ENCODE measurements at places on chromosomes 5 and 9.

DNA sequence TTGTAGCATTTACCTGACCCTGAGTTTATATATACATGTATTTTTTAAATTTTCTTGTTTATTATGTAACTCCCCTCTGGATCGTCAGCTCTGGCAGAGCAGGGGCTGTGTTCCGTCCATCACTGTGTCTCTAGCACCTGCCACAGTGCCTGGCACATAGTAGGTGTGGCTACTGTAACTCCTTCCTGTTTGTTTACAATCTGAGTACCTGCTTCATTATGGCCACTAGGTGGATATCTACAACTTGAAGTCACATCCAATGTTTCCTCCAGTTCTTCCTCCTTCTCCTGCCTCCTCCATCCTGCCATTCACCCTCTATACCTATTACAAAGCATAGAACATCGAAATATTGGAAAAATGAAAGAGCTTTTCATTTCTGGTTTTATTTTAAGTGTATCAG lies 14.2 kb upstream of the PPP1R2B start:
- no peak for DNase-seq

GRCh38 chr5:91361055-91361701 lies 21.9 kb downstream of the ARRDC3 start:
- no peak for DNase-seq

DNA sequence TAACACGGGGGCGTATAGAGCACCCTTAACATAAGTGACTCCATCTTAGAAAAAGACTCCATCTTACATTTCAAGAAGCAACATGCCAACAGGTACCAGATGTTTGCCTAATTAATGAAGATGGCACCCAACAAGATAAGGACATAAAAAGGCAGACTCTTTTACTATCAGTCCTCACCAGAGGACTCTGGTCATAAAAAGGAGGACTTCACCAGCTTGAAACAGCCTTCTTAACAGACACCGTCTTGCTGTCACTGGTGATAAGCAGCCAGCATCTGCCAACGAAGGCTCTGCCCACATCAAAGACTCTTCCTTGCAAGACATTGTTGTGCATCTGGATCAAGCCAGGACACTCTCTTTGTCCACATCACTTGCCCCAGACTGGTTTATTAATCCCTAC lies 80.3 kb downstream of the S1PR3 start:
- no peak for DNase-seq

GRCh38 chr9:89366711-89367110 lies 48.4 kb downstream of the SECISBP2 start:
- DNase-seq: no peak

DNA sequence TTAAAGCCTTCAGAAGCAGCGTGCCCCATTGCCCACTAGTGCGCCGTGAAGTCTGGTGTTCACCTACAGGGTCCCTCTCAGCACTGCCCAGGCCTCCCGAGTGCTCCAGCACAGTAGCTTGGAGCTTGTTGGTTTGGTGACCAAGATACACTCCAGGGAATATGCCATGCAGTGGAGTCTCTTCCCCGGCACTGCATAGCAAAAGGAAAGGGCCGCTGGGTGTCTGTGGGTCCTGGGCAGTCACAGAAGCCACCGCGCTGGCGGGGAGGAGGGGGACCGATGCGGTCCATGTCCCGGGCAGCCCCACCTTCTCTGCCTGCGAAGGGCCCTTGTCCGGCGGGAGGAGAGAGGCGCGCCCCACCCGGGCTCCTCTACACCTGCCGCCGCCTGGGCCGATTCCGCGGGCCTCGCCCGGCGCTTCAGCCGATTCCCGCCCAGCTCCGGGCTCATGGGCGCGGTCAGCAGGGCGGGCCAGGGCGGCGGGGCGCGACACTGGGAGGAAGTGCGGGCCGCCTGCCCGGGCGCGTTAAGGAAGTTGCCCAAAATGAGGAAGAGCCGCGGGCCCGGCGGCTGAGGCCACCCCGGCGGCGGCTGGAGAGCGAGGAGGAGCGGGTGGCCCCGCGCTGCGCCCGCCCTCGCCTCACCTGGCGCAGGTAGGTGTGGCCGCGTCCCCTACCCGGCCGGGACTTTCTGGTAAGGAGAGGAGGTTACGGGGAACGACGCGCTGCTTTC lies at the start of gene SYK:
Gene SYK, plus strand, starts transcription at position 579 of the 732 bp plus-strand sequence. CDS start 42,080 bp downstream, outside the sequence.
- DNase-seq: no peak

DNA sequence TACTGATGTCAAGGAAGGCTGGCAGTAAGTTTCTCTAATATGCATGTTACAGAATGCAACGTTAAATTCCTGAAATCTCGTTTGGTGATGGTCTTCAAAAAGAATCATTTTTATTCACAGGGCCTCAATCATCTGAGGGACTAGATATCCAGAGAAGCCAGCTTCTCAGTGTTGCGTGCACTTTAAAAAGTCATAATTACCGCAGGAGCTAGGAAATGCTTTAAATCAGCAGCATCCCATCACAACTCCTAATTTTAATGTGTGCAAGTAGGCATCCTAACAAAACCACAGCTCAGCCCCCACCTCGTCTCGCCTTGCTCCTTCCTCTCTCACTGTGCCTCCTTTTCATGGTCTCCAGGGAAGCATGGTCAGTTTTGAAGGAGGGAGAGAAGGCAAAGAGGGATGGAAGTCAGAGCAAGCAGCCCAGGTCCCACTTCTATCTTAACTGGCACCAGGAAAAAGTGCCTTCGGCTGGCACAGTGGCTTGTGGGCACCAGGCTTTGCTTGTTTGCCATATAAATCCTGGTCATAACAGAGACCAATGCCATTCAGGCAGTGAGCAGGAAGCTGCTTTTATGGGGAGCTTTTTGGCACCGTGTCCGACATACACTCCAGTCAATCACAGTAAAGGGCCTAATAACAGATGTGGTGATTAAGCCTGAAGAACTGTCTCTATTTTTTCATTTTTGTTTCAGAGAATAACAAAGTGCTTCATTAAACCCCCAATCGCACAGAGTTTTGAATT lies 21.4 kb downstream of the MEGF10 start:
- DNase-seq: no peak

GRCh38 chr5:176180781-176181180 lies 57.4 kb upstream of the SIMC1 start:
- no peak for DNase-seq

DNA sequence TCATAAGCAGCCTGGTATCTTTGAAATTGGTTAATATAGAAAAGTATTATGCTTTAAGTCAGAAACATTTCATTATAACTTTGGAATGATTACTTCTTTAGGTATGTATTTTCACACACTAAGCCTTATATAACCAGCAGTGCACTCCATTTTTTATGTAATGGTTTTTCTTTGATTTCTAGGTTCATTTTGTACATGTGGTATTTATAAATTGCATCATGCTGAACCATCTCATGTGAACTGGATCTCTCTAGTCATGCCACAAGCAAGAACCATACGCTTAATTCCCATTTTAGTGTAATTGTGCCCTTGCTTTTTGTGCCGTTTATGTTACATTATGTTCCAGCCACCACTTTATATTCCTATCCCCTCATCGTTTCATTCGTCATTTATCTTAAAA lies 38.6 kb upstream of the SRP19 start:
- DNase-seq: no peak

GRCh38 chr5:103668281-103668680 lies 105.7 kb upstream of the NUDT12 start:
- DNase-seq: no peak

DNA sequence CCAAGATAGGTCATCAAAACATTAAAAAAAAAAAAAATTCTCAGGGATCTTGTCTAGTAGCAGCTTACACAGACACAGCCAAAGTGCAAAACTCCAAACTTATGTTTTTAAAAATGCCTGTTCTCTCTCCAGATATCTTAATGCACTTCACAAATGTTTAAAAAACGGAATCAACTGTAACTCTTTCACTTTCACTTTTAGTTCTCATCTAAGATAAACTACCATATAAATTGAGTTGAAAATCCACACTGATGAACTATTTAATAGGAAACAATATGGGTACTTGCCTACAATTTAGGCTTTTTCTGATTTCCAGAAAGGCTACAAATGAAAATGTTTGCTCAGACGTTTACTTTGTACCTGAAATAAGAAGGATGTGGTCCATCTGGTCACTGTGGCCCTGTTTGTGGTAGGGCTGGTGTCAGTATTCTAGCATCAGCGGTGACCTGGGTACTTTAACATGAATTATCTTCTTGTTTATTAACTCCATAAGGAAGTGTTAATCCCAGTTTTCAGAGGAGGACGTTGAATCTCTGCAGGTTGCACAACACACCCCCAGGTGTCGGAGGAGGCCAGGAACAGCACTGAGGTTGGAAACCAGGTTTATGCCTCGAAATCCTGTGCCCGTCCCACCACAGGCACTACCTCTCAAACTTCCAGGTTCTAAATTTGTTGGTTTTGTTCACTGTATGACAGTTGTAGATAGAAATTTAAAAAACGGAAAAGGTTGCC lies 13.3 kb upstream of the LPCAT1 start:
- DNase-seq: no peak

GRCh38 chr5:77266291-77266690 lies 55.8 kb downstream of the PDE8B start:
- no peak for DNase-seq

DNA sequence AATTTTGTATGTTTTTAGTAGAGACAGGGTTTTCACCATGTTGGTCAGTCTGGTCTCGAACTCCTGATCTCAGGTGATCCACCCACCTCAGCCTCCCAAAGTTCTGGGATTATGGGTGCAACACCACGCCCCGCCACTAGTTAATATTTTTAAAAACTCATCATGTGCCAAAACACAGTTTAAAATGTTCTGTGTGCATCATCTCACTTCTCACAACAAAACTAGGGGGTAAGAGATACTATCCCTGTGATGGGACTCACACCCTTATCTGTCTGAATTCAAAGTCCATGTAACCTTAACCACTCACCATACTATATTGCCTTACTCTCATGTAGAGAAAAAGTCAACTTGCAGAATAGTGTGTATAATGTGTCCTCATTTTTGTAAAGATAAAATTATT lies 2.6 kb downstream of the PKD2L2 start:
- no peak for DNase-seq

DNA sequence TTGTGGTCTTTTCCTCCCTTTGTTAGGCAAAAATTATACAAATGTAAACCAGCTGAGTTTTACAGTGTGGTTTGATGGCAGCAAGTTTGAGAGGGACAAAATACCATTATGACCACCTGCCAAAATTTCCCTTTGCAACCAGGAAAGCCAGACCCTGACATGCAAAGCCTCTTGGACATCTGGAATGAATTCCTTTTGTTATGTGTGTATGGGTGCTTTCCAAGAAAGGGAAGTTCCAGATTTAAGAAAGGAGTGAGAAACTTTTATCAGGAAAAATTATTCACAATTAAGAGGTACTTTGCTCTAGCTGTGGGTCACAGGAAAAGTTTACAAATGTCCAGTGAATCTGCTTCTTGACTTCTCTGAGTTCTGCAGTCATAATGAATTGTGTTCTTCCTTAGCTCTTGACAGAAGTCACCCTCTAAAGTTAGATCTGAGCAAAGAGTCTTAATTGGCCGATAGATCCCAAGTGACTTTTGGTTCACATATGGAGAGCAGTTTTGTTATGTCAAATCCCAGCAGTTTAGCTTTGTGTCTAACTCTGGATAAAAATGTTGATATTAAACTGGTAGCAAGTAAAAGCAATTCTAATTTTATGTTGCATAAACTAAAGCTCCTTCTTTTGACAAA lies 295.9 kb upstream of the ZNF608 start:
- DNase-seq: no peak

- DNase-seq: no peak
These were observed 9.6 kb downstream of the SLC1A1 start for GRCh38 chr9:4499917-4500316.

DNA sequence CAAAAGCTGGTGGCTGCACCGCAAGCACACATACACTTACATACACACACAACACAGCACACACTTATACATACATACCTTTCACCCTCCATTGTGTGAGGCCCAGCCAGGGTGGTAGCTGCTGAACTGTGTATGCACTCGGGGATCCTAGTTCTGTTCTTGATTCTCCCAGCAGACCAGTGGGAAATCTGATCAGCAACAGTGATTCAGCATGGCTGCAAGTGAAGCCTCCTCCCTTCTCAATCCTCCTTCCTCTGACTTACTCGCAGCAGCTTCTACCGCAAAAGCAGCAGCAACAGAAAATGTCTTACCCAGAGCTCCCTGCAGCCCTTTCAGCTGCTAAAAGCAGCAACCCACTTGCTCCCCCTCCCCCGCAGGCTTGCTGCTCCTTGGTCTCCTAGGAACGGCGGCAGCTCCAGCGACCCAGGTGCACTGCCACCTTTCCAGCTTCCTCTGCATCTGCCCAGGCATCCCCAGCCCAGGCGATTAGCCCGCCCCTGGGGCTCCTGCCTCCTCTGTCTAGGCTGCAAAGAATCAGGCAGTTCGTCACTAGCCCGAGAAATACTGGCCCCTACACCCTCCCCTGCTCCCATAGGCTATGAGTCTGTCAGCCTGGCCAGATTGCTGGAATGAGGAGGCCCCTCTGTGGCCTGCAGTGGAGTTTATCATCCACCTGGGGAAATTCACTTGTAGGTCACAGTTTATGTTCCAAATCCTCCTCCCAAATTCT lies at the start of gene KLHL3:
Gene KLHL3, minus strand, starts transcription at position 535 of the 730 bp plus-strand sequence. Its CDS starts 443 bp downstream, at position 92.
- DNase-seq: no peak

DNA sequence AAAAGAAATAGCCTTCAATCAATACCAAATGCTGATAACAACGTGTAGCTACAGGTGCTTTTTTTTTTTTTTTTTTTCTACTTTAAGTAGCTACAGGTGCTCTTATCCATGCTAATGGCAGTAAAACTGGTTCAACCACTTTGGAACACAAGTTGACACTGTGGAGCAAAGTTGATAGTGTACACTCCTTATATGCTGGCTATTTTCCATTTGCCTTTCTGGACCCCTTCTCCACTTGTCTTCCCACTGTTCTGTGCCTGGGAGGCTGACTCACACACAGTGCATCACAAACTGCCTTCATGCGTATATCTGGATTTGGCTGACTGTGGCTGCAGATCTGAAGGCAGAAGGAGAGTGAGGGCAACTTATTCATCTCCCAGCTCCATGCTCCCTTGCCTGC lies 247.9 kb downstream of the MSX2 start:
- no peak for DNase-seq

GRCh38 chr5:57085306-57086081 lies 88.4 kb upstream of the GPBP1 start:
- DNase-seq: no peak
